ENCODE measurements at places on chromosomes 13 and 19.

DNA sequence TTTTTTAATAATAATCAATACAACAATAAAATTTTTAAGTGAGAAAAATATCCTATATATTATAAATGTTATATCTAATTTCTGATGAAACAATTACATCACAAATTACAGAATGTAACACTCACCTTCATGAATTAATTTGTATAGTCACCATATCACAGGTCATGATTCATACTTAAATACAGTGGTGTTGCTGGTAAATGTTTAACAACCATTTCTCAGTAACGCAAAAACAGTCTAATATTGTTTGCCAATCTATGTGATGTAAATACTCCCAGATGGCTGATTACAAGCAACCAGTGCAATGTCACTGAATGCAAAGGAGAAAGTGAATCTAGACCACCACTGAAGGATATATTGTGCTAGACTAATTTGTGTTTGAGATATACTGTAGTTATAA, 97.5 kb downstream of the DIAPH3 start:
- no peak for DNase-seq

DNA sequence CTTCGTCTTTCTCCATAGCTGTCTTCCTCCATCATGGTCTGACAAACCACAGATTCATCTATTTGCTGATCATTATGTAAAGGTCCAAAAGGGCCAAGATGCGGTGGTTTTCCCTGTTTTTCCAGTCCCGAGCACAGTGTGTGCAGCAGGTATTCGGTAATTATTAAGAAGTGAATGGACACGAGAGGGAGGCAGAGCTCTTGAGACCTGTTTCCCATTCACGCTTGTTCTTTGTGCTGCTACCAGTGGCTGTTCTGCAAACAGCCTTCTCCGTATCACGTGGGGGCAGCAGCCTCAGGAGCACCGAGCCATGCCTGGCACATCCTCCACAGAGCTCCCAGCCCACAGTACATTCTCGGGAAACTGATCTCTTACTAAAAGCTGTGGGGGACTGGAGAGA, 50.3 kb downstream of the CCDC70 start:
- DNase-seq, result no peak

GRCh38 chr19:55289117-55289796, 5.5 kb downstream of the BRSK1 start:
- DNase-seq, result no peak

DNA sequence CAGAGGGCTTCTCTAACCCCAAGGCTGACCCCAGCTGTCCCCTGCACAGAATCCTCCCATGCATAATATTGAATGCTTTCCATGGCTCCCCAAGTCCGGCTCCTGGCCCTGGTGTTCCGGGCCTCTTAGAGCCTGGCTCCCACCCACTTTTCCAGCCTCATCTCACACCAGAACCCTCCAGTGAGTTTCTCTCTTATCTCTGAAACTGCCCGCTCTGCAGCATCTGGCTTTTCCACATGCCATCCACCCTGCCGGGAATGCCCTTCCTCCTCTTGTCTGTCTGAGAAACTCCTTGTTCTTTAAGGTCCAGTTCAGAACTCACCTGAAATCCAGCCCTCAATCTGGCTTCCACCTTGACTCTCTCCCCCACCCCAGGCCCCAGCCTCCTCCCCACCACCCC, 6.8 kb downstream of the SYNGR4 start:
- DNase-seq, result no peak

- no peak for DNase-seq
Observed at GRCh38 chr13:46675016-46675415, 121.9 kb downstream of the ESD start.

DNA sequence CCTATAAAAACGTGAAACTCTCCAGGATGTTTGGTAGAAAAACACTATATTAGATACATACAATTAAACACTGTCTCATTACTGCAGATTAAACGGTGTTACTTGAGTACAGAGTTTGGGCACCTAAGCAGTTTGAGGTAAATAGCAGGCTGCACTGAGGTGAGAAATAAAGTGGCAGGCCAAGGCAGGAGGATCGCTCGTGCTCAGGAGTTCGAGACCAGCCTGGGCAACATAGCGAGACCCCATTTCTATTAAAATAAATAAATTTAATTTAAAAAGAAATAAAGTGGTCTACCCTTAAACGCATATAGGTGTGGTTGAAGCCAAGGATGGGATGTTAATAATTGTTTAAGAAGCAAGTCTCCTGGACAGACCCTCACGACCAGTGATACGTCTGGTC, 1.2 kb downstream of the PSPC1 start:
- DNase-seq, result no peak

GRCh38 chr13:94707400-94708021, 4.8 kb downstream of the SOX21 start:
- peak; percentile 72 for DNase-seq

DNA sequence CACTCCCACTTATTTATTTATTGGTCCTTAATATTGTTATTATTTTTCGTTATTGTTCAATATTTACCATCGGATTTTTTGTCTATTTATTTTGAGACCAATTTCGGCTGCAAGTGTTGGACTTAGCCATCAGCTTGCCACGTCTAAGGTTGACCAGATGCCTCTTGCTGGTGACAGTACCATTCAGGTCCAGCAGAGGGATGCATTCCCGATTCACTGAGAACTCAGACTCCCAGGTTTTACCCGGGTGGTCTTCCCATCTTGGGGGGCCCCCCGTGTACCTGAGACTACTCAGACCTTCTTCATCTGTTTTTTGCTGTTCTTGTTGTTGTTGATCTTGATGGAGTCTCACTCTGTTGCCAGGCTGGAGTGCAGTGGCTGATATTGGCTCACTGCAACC, 1435.2 kb downstream of the UQCRFS1 start:
- DNase-seq, result peak; percentile 14

- peak; percentile 96 for DNase-seq
Observed at GRCh38 chr19:35879770-35880317, 11.5 kb downstream of the APLP1 start.

GRCh38 chr13:98853771-98854221, 101.3 kb upstream of the SLC15A1 start:
- DNase-seq, result no peak

- DNase-seq, result no peak
Observed at GRCh38 chr13:30234619-30235162, 72.7 kb downstream of the KATNAL1 start.

GRCh38 chr13:73793361-73793760, 340.8 kb downstream of the KLF12 start:
- no peak for DNase-seq

GRCh38 chr19:17632577-17632976, 55.6 kb downstream of the UNC13A start:
- no peak for DNase-seq

GRCh38 chr13:96474181-96474557, 384.3 kb downstream of the HS6ST3 start:
- DNase-seq, result no peak

DNA sequence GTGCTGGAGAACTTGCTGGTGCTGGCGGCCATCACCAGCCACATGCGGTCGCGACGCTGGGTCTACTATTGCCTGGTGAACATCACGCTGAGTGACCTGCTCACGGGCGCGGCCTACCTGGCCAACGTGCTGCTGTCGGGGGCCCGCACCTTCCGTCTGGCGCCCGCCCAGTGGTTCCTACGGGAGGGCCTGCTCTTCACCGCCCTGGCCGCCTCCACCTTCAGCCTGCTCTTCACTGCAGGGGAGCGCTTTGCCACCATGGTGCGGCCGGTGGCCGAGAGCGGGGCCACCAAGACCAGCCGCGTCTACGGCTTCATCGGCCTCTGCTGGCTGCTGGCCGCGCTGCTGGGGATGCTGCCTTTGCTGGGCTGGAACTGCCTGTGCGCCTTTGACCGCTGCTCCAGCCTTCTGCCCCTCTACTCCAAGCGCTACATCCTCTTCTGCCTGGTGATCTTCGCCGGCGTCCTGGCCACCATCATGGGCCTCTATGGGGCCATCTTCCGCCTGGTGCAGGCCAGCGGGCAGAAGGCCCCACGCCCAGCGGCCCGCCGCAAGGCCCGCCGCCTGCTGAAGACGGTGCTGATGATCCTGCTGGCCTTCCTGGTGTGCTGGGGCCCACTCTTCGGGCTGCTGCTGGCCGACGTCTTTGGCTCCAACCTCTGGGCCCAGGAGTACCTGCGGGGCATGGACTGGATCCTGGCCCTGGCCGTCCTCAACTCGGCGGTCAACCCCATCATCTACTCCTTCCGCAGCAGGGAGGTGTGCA, 587 bp downstream of the S1PR4 start:
- DNase-seq, result no peak

DNA sequence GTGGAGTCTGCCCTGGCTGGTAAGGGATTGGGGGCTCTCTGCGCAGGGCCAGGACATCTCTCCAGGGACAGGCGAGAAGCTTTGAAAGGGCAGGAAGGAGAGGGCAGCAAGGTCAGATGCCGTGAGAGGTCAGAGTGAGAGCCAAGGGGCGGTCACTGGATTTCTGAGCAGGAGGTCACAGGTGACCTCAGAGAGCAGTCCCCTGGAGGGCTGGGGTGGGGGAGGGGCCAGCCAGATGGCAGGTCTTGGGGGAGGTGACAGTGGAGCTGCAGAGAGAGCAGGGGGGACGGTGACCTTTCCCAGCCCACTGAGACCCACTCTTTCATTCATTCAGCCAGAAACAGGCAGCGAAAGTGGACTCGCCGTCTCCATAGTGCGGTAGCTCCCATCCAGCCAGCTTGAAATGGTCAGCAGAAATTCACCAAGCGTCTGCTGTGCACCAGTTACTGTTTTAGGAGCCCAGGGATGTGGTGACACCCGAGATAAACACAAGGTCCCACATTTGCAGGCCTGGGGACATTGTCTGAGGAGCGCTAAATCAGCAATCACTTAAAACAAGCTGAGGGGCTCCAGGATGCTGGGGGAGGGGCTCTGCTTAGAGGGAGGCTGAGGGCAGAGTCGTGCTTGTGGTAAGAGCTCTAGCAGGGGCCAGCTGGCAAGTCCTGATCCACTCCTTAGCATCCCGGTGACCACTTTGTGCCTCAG, 10.2 kb downstream of the CARM1 start:
- DNase-seq, result no peak

GRCh38 chr13:73201626-73202025, 142.8 kb downstream of the KLF5 start:
- DNase-seq, result no peak
